ENCODE measurements at places on chromosomes 13 and 19.

- no peak for DNase-seq
Observed at GRCh38 chr19:1041272-1041834, 1.4 kb downstream of the ABCA7 start.

GRCh38 chr19:27901078-27901477, 1311.9 kb downstream of the UQCRFS1 start:
- DNase-seq = no peak

GRCh38 chr19:24048261-24048660, 38.7 kb upstream of the ZNF254 start:
- no peak for DNase-seq

GRCh38 chr13:74743992-74744391, 609.8 kb upstream of the KLF12 start:
- no peak for DNase-seq

DNA sequence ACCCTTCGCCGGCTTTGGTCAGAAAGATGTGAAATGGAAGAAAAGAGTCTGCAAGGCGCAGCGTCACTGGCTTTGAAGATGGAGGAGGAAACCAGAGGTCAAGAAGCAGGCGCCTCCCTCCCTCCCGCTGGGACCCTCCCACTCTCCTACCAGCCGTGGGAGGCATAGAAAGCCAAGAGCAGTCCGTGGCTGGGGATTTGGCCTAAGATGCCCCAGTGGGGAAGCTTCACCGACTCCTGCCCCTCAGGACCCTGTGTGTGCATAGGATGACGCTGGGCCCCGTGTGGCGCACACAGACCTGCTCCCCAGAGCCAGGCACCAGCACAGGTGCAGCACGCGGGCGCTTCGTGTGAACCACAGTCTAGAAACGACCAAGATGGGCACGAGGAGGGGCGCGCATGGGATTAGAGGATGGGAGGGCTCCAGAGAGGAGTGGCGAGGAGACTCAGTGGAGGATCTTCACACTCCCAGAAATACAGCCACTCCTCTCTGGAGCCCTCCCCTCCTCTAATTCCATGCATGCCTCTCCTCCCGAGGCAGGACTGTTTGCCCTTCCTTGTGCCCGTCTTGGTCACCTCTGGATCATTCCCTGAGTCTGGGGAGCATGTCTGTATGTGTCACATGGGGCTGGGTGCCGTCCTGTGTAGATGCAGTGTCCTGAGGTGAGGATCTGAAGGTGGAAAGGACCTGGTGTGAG, 194.3 kb downstream of the TEX29 start:
- no peak for DNase-seq

DNA sequence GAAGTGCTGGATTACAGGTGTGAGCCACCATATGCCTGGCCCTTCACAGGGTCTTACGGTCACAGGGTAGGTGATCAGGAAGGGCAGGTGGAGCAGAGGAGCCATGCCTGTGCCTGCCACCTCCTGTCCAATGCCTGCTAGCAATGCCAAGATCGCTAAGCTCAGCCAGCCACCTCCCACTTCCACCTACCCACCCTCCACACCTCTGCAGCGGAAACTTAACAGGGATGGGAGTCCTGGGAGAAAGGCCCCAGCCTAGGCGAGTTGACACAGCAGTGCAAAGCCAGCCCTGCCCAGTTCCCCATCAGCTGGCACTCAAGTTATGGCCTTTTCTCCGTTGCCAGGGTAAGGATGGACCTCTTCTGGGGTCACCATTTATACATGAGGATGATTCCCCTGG, 15.9 kb upstream of the FCHO1 start:
- no peak for DNase-seq

GRCh38 chr19:51688671-51689571, 4.2 kb upstream of the SPACA6 start:
- DNase-seq = no peak

DNA sequence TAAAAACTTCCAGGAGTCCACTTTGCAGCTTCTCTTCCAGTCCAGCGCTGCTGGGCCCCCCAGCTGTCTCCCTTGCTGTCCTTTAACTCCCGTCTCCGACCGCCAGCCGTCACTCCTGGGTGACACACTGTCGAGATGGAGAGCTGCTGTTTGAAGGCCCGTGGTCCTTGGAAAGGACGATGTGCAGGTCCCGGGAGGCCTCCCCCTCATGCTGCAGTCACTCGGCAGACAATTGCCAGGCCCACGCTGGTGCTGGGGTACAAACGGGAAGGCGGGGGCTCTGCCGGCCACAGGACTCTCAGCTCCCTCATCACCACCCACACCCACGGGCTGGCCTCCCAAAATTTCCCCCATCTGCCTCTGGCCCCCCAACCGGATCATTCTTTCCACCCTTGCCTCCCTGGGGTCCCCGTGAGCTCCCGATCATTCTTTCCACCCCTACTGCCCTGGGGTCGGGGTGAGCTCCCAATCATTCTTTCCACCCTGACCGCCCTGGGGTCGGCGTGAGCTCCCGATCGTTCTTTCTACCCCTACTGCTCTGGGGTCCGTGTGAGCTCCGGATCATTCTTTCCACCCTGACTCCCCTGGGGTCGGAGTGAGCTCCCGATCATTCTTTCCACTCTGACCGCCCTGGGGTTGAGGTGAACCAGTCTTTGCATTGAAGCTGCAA, 16.0 kb upstream of the ZNF554 start:
- DNase-seq = no peak

DNA sequence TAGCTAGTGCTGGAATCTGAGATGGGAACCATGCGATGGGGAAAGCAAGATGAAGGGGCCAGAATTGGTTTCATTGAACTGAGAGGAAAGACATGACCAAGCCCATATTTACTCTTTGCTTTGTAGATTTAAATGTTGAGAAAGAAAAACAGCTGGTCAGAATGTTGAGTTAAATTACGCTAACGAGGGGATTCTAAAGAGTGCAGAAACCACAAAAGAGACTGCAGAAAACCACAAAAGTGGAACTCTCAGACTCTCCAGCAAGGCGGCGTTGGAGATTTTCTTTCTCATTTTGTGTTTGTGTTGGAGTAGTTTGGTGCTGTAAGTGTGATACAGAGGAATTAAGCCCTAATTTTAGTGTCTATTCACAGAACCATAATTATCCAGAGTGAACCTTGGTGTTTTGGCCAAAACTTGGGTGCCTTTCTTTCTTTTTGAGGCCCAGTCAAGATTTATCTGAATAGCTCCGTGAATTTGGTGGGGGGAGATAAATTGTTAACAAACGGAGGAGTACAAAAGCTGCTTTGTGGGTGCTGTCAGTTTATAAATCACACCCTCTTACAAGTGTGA, 26.3 kb downstream of the SAE1 start:
- DNase-seq = no peak

DNA sequence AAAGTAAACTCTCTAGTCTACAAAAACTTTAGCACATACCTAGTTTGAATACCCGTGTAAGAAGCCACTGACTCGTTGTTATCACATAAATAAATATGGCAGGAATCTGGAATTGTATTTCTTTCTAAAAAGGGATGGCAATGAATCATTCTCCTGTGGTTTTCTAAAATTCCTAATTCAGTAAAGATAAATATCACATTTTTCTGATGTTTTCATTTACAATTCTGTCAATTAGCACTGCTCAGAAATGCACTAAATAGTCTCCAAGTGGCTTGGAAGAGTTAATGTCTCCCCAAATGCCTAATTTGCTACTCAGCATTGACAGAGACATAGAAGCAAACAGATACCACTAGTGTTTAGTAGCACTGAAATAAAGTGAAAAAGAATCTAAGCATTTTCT, 547.7 kb upstream of the SLITRK1 start:
- DNase-seq = no peak

DNA sequence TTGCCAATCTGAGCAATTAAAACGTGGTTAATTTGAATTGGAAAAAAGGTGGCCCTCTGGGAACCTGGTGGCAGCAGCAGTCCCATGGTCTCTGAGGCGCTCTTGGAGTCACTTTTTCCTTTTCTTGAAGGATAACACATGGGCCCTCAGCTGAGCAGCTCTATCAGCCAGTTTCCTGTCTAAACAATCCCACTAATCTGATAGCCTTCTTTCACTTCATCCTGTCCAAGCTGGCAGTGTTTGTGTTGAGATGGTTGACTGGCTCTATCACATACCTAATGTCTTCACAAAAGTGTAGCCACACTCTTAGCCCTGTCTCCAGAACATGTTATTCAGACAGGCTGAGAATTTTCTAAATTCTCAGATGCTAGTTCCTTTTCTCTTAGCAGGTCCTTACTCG, 10.7 kb downstream of the MZT1 start:
- no peak for DNase-seq

- no peak for DNase-seq
Observed at GRCh38 chr13:106343836-106344235, 191.6 kb downstream of the EFNB2 start.

DNA sequence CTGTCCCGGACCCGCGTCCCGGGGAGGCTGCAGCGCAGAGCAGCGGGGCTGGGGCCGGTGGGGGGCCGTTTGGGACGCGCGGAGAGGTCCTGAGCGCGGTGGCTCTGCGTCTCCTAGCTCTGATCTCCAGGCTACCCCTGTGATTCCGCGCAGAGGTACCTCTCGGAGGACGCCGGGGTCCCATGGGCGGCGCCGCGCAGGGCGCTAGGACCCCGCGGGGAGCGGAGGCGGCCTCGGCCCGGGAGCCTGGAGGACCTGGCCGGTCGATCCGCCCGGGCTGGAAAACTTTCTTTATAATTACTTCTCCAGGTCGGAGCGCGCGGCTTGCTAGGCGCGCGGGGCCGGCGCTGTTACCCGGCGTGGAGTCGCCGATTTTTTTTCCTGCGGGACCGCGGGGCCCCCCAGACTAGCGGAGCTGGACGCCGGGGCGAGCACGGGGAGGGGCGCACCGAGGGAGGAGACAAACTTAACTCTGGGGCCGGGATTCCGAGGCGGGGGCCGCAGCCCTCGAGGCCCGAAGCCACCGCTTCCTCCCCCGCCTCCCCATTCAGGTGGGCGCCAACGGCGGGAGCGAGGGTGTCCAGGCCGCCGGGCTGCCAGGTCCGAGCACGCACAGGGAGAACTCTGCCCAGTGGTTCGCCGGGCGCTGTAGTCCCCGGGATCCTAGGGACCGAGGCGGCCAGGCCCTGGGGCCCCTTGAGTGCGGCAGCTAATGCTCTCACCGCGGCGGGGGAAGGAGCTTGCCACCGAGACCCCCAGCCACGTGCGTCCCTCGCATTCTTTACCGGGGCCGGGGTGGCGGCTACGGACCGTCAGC, 848 bp upstream of the CEBPA start:
- DNase-seq = no peak

DNA sequence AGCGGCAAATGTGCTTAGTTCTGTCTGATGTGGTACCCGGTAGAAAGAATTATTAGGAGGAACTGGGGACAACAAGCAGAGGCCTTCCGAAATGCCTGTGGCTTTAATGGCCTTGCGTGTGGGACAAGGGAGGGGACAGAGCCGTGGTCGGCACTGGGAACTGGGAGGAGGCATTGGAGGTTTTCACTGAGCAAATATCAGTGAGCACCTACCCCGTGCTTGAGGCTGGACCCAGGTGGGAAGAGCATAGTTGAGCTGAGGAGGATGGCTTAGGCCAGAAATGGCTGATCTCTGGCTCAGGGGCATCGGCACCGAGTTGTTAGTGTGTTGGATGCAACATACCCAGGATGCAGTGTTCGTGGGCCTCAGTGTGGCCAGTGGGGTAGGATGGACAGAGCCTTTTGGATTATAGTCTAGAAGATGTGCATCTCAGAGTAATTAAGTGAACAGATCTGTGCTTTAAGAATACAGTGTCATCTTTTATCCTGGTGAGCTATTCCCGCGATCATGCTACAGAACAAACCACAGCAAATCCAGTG, 201.3 kb downstream of the TEX29 start:
- no peak for DNase-seq

- no peak for DNase-seq
Observed at GRCh38 chr19:10299545-10300458, 9.8 kb downstream of the ZGLP1 start.

DNA sequence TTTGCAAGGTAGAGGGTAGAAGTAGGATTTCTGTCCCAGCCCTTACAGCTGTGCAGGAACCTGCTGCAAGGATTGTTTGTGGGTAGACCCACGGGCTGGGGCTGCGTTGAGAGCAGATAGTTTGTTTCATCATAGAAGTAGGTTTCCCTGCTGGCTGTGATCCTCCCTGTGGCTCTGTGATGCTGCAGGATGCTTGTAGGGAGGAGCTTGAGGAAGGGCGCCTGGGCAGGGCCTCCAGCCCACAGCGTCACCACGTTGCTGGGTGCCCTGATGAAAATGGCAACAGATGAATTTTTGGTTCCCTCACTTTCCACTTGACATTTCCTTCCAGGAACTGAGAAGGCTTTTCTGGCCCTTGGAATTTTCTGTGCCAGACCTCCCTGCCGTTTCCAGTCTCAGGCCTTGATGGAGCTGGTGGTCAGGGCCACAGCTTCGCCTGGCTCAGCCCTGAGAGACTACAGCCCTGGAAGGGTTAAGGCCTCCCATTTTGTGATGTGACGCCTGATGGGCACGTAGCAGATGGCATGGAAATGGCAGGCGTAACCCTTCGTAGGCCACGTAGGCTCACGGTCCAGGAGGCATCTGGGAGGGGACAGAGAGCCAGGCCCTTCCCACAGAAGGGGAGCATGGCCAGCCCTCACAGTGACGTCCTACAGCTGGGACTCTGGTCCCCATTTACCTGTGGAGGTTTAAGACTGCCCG, 42.2 kb downstream of the GATAD2A start:
- DNase-seq = no peak

GRCh38 chr13:43767341-43767931, 19.3 kb downstream of the ENOX1 start:
- DNase-seq = no peak

DNA sequence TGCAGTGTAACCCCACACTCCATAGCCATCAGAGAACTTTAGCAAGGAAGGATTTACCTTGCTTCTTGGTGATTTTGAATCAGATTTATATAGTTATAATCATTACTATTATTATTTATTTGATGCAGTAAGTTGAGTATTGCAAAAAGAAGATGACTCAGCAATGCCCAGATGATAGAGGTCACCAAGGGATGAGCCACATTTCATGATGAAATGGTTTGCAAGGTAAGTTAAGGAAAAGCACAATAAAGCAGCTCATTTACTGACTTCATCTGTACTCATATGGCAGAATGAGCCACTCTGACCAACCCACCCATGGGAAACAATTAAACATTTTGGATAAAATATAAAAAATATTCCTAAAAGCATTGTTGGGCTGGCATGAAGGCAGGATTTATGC, 59.1 kb downstream of the AKAP11 start:
- no peak for DNase-seq

DNA sequence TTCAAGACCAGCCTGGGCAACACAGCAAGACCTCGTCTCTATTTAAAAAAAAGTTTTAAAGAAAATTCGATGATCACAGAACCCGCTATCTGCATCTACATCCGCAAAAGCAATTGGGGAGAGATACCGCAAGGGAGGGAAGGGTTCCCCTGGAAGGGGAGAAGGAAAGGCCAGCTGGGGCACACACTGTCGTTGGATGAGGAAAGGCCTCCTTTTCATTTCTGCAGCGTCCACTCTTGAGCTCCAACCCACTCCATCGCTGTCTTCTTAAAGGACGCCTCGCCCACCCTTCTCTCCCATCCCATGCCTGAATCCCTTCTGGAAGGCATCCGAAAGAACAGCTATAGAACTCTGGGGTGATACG, 3.2 kb upstream of the PRKCG start:
- DNase-seq = no peak

GRCh38 chr13:98937911-98938381, 39.9 kb downstream of the DOCK9 start:
- no peak for DNase-seq

Measured in activated CD8-positive, alpha-beta memory T cell treated with anti-CD3 and anti-CD28 coated beads for 4 hours (primary cell).